ENCODE measurements at places on chromosomes 16 and 17. TPM values are rescaled to one million over a fixed set of nuclear protein-coding genes. Genes with fewer than 3 reads are reported as not detected.

DNA sequence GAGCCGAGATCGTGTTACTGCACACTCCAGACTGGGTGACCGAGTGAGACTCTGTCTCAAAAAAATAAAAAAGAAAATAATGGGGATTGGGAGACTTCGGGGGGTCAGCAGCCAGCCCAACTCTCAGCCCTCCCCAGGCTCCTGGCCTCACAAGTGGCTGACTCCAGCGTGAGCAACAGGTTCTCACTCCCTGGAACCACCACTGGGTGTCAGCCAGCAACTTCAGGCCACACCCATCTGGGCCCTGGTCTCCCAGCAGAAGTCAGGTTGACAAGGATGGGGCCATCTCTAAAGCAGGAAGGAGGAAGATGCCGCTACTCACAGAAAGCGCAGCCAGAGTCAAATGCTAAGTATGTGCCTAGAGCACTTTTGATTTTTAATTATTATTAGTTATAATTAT lies 139.4 kb downstream of the C16orf78 start:
- ATAC-seq, result no peak

DNA sequence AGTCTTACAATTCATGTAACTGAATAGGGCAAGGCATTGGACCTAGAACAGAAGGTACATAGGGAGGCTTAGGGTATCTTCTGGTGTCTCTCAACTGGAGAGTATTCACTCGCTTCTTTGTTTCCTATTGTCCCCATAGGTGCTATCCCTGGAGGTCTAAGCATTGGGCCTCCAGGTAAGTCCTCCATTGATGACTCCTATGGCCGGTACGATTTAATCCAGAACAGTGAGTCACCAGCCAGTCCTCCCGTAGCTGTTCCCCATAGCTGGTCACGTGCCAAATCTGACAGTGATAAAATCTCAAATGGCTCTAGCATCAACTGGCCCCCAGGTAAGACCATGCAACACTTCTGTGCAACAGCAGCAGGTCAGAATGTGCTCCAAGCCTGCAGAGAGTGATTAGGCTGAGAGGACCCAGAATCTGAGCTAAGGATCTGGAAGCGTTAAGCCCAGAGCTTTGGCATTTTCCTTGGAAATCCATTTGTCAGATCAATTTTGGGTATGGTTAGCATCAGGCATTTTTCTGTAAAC lies 35.7 kb downstream of the TMC6 start:
- ATAC-seq, result no peak

DNA sequence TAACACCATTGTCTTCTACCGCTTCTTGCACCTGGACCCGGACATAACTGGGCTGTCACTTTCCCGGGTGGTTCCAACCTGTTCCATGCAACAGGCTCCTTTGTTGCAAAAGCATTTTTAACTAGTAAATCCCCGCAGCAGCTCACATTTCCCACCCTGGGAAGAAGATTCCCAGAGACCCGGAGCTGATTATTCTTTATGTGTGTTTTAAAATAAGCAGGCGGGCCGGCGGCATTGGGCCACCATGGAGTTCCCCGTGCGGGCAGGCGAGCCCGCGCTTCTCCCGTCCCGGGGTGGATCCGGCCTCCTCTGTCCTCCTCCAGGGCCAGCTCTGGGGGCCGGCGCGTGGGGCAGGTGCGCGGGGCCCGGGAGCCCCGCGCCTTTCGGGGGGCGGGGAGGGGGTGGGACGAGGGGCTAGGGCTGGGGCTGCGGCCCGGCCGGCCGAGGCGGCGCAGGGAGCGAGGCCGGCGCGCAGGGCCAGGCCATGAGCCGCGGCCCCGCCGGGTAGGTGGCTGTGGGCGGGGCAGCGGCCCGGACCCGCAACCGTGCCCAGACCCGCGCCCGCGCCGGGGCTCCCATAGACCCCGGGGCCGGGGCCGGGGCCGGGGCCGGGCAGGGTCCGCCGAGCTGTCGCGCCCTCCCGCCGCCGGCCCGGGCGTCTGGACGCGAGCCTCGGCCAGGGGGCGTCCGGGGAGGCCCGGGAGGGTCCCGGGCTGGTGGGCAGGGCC lies 1.7 kb downstream of the CRAMP1 start:
- no peak for ATAC-seq

GRCh38 chr16:8937803-8938202 lies 25.9 kb downstream of the USP7 start:
- ATAC-seq, result no peak

DNA sequence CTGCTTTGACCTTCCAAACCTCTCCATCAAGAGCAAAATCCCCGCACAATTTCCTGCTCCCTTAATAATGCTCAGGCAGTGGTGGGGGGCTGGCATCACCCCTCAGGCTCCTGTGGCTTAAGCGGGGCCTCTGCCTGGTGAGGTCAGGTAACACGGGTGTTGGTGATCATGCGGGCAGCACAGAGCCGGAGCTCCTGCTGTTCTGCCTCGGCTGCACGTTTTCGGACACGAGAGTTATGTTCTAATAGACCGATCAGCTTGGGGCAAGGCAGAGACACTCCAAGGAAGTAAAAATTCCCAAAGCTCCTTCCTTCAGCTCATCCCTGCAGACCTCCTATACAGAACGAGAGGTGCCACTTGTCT lies 6.0 kb downstream of the NARF start:
- ATAC-seq, result no peak

DNA sequence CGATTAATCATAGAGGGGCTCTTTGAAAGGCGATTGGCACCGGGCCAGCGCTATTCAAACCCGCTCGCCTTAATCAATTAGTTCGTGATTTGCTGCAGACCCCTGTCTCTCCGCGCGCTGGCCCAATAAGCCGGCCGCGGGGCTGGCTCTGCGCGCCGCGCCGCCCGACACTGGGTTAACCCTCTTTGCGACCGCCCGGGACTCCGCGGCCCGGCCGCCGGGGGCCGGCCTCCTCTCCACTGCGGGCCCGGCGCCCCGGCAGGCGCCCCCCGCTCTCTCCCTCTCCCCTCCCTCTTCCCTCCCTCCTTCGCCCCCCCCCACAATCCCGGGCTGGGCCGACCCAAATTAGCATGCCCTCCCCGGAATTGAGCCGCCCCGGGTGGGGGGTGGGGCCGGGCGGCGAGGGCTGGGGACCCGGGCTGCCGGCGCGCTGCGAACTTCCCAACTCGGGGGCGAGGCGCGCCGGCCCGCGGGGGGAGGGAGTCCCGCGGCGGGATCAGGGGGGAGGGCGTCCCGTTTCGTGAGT lies 428 bp upstream of the SALL1 start:
- no peak for ATAC-seq

DNA sequence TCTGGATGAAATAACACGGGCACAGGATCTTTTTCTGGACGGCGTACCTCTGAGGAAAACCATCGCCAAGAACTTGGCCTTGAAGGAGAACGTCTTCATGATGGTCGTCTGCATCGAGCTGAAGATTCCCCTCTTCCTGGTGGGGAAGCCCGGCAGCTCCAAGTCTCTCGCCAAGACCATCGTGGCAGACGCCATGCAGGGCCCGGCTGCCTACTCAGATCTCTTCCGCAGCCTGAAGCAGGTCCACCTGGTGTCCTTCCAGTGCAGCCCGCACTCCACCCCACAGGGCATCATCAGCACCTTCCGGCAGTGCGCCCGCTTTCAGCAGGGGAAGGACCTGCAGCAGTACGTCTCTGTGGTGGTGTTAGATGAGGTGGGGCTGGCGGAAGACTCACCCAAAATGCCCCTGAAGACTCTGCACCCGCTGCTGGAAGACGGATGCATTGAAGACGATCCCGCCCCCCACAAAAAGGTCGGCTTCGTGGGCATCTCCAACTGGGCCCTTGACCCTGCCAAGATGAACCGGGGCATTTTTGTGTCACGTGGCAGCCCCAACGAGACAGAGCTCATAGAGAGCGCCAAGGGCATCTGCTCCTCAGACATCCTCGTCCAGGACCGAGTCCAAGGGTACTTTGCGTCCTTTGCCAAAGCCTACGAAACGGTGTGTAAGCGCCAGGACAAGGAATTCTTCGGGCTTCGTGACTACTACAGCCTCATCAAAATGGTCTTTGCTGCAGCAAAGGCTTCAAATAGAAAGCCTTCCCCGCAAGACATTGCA lies 68.3 kb upstream of the ENDOV start:
- no peak for ATAC-seq

DNA sequence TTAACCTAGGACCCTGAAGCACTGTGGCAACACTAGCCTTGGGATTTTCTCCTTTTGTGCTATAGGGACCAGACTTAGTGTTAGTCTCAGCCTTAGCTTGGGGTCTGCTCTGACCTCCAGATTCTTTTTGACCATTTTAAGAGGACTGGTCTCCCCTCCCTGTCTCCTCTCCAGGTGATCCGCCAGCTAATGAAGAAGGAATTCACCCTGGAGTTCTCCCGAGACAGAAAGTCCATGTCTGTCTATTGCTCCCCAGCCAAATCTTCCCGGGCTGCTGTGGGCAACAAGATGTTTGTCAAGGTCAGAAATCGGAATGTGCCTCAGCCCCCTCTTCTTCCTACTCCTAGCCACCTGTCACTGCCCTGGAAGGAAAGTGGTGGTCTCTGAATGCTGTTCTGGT lies 19.5 kb downstream of the ATP2A1 start:
- no peak for ATAC-seq

GRCh38 chr17:44846206-44846605 lies 1.5 kb upstream of the HIGD1B start:
- no peak for ATAC-seq

DNA sequence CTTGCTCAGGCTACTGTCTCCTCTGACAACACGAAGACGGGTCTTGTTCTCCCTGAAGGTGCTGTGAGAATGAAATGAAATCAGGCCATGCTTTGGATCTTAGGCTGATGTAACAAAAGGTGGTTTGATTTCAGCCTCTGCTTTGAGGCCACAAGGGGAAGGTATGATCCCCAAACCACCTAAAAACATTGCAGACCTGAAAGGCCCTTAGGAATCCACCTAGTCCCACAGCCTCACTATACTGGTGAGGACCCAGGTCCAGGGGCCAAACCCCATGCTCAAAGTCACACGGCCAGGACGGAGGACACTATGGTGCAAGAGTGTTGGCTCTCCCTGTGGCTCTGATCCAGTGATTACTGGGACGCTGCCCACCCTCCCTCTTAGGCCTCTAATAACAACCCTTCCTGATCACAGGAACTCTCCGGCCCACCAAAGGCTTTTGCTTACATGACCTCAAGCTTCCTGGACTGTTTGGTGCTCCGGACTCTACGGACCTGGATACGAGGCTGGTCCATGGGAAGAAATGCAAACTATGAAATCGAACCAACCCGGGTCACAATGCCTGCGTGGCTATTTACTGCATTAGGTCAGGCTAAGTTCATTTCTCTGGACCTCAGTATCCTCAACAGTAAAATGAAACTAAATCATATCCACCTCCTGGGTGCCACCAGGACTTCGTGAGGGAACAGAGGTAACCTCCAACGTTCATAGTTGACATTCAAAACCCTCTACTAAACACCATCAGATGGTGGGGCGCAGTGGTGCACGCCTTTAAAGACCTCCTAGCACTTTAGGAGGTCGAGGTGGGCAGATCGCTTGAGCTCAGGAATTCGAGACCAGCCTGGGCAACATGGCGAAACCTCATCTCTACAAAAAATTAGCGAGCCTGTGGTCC lies 1.5 kb downstream of the TRIM25 start:
- no peak for ATAC-seq

DNA sequence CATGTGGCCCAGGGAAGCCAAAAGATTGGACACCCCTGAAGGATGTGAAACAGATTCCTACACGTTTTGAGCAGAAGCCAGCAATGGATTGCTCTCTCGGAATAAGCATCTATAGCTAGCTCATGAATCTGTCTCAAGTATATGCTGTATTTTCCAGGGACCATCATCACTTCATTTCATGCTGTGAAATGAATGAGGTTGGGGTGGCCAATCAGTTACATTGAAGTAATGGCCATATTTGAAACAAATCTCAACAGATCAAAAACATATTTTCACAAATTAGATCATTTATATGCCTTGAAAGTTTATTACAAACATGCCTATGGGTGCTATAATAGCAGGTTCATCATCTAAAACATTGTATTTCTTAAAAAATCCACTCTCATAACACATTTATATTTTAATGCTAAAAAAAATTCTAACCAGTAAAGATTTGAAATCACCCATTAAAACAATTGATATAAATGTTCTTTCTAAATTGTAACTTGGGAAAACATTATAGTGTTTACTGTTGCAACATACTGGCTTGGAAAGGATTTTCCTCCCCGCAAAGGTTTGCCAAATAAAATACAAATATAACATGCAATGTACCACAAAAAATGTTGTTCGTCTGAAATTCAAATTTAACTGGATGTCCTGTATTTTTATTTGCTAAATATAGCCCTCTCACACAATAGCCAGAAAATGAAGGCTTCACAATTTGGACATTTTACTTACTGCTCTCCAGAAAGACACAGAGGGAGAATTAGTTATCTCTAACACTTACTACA lies 743.6 kb downstream of the KCNJ2 start:
- ATAC-seq, result no peak

- ATAC-seq, result no peak
Observed at GRCh38 chr16:57892447-57893096, 78.4 kb downstream of the CNGB1 start.

DNA sequence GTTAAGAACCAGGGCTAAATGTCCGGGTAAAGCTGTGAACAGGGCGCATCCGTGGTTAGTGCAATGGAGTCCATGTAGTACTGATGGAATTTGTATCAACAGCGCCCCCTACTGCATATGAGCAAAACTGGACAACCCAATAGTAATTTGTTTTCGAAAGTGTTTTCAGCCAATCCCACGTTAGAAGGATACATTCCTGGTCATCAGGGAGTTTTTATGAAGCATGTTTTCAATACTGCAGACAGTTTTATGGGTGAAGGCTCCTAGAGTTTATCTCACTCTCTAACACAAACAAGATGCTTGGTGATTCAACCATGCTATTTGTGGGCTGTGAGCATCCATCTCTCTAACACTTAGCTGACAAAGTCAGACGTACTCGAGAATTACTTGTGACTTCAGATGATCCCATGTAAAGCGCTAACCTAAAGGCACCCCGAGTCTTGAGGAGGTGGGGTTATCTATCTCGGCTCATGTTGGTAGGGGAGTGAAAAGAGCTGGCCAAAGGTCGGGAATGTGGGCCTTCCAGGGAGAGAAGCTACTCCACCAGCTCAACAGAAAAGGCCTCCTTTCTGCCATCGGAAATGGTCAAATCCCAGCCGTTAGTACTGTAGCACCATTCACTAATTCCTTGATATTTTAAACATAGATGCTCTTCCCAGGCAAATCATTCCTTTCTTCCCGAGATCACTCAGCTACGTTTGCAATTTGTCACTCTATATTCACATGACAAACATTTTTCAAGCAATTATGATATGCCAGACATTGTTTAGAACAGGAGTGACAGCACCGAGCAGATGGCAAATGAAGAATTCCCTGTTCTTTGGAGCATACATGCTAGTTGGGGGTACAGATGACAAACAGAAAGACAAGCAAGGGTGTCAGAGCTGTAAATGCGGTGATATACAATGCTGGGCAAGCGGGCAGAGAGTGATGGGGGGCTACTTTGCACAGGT lies 46.9 kb upstream of the HNF1B start:
- peak; percentile 93 for ATAC-seq

DNA sequence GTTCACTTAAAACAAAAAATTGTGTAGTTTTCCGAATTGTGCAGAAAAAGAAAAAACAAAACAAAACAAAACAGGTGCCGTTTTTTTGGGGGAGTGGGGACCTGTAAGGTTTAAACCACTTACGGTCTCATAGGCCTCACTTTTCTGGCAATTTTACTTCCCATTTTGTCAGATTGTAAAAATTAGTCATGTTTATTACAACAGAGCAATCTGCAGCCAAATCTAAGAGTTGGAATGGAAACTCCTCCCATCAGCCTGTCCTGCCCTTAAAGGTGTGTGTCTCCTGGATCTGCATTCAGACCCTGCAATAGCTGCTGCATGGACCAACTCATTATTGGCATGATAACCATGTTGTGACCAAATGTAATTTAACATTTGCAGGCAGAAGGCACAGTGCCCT lies 8.2 kb upstream of the SALL1 start:
- ATAC-seq, result no peak

Gene RNF222
- total RNA-seq, result 0.21 TPM

Gene MATCAP1
- total RNA-seq, result 47.0 TPM

Gene TGFB1I1
- 2.7 TPM for total RNA-seq

Gene ABCA10
- total RNA-seq, result 1.1 TPM

Data from activated T-helper 17 cell treated with anti-CD3 and anti-CD28 coated beads, Interleukin-2, amount 50 U/mL, for 72 hours (primary cell).